ENCODE measurements at places on chromosomes 6 and 20.

- DNase-seq, result no peak
Measured at GRCh38 chr6:34218691-34219090, 18.0 kb upstream of the HMGA1 start.

DNA sequence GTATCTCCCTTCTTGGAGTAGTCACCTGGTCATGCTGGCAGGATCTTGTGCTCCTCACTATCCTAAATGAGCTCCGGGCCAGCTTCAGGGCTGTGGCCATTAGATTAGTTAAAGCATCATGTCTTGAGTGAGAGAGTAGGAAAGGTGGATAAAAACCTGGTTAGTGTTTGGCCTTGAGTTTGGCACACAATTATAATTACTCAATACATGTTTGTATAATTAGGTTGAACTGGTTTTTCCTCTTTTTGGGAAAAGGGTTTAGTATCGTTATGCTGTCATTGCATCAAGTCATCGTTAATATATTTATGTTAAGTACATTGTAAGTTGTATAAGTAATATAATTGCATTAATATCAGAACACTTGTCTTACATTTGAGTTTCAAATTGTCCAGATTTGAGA, 126.3 kb downstream of the CDKAL1 start:
- DNase-seq, result no peak

DNA sequence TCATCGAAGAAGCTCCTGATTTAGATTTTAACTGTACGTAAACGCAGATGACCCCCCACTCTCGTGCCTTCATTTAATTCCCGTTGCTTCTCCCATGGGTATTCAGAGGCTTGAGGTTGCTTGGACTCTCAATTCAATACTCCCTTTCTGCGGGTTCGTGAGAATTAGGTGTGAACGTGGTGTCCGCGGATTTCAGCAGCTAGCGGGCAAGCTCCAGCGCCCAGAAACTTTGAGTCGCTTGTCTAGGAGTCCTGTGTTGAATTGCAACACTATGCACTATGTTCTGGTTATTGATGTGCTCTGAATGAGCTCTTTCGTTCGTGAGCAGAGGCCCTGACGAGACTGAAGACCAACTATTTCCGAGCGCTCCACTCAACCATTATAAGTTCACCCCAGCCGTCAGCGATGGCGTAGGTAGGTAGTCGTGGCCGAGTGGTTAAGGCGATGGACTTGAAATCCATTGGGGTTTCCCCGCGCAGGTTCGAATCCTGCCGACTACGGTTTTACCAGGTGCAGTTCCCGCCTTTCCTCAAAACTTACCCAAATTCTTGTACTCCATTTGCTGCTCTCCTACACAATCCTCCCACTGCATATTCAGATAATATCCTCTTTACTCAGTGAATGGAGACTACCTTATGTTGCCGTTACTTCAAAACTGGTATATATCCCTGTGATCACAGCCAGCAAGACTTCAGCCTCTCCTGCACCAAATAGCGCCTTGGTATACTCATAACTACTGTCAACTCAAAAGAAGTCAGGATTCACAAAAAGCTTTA, 72.6 kb upstream of the ZNF184 start:
- DNase-seq, result peak; percentile 69

- DNase-seq, result no peak
Measured at GRCh38 chr6:148261470-148261869, 81.2 kb upstream of the SASH1 start.

DNA sequence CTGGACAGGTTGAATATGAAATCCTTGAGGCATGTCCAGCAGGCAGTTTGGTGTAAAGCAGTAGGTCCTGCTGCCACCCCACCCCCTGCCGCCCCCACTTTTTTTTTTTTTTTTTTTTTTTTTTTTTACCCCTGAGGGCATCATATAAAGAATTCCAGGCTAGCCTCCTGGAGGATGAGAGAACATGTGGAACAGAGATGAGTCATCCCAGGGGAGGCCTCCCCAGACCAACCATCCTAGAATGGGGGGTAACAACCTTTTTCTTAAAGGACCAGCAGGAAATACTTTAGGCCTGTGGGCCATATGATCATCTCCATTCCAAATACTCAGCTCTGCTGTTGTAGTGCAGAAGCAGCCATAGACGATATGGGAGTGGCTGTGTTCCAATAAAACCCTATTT, 170.9 kb downstream of the GJA10 start:
- DNase-seq, result no peak

- DNase-seq, result no peak
Measured at GRCh38 chr6:105357165-105357564, 45.7 kb downstream of the PREP start.

- no peak for DNase-seq
Measured at GRCh38 chr6:51019806-51020205, 201.1 kb downstream of the TFAP2B start.

GRCh38 chr6:40778918-40779317, 191.8 kb upstream of the LRFN2 start:
- DNase-seq, result no peak

- DNase-seq, result no peak
Measured at GRCh38 chr6:123844011-123844410, 40.3 kb downstream of the NKAIN2 start.

- peak; percentile 70 for DNase-seq
Measured at GRCh38 chr20:48025051-48025515, 239.8 kb upstream of the SULF2 start.

DNA sequence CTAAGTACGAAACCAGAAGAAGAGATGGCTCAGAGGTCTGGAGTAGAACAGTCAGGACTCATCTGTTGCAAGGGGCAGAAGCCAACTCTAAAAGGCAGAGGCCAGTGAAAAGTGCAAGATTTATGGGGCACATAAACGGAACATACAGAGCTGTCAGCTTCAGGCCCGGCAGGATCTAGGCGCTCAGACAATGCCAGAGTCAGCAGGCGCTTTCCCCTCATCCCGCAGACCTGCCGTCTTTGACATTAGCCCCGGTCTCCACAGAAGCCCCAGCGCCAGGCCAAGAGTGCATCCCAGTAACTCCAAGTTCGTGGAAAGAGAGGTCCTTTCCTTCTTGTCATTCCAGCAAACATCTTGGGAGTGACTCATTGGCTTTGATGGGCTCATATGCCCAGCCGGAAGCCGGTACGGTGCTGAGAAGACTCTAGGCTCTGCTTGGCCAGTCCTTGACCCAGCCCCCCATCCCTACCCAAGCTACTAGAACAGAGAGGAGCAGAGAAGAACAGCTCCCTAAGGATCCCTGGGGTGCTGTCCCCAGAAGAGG, 260.9 kb downstream of the TAF4 start:
- DNase-seq, result no peak

- no peak for DNase-seq
Measured at GRCh38 chr6:7911345-7911725, 747 bp upstream of the TXNDC5 start.

GRCh38 chr20:63586797-63587196, 12.8 kb upstream of the HELZ2 start:
- no peak for DNase-seq

GRCh38 chr20:461254-462198, 807 bp downstream of the TBC1D20 start:
- DNase-seq, result peak; percentile 45

GRCh38 chr6:6191476-6191875, 129.0 kb downstream of the F13A1 start:
- no peak for DNase-seq

GRCh38 chr20:63536241-63536977, 767 bp downstream of the PTK6 start:
- DNase-seq, result peak; percentile 37

GRCh38 chr6:35046862-35047261, 94.3 kb downstream of the TCP11 start:
- DNase-seq, result no peak

- no peak for DNase-seq
Measured at GRCh38 chr6:53239526-53239925, 90.9 kb upstream of the GCM1 start.

GRCh38 chr6:72972579-72972978, 252.7 kb downstream of the KHDC1L start:
- no peak for DNase-seq

DNA sequence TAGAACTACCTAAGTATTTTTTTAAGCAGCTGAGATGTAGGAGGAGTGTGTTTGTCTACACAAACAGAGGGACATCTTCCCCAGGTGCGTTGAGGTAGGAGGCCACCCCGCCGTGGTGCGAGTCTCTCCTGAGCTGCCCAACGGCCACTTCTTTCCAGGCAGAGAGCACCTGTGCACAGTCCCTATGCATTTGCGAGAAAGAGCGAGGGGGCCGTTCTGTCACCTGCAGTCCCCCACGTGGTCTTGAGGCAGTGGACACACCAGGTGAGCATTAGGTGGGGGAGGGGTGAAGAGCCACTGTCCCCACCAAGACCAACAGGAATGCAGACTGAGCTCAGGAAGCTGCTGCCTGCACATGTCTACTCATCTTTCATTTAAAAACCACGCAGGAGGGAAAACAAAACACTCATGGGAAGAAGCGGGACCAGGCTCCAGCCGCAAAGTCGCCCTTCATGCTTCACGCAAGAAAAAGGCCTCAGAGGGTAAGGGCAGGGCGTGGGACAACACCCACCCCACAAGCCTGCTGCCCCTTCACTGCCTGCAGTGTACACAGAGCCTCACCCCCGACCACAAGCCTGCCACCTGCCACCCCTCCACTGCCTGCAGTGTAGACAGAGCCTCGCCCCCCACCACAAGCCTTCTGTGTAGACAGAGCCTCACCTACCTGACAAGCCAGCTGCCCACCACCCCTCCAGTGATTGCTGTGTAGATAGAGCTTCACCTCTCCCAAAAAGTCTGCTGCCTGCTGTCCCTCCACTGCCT, 142.0 kb downstream of the DLL1 start:
- DNase-seq, result no peak

DNA sequence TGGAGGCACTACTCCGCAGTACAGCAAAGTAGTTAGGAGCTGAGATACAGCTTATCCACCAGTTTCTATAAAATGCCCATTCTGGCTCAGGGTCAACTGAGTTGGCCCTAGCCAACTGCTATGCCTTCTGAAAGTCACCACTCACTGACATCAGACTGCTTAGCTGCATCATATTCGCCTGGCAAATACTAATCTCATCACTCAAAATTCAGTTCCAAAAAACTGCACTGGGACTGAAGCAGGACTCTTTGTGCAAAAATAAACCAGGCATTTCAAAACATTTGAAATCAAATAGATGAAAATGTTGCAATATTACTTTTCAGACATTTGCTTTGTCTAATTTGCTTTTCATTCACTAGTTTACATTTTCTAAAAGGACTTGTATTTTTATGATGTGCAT, 230.0 kb downstream of the ALDH8A1 start:
- no peak for DNase-seq

DNA sequence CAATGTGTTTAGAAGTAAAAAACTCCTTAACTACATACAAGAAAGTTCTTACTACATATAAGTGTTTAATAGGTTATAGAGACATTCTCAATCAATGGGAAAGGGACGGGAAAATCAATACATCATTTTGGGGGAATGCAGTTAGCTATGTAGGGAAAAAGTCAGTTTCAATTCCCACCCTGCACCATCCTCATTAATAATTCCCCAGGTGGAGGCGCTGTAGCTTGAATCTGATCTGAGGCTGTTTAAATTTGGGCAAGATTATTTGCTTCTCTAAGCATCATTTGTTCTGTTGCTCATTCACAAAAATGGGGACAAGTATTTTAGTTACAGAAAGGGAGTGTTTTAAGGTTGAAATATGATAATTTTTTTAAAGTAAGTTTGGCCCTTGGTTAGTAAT, 19.1 kb downstream of the OLIG3 start:
- no peak for DNase-seq

DNA sequence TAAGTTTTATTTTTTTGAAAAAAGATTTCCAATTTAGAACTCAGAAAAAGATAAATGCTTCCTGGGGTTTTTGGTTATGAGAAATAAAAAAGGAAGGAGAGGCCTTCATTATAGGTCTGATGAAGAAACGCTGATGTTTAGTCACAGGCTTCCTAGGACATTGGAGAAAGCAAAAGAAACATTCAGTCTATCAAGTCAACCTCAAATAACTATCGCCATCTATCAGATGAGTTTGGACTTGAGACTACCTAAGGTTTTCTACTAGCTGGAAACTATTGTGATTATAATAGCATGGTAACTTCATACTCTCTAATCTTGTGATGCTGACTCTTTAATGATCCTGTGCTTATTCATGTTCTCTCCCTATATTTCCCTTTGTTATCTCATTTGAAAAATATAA, 171.3 kb downstream of the TPBG start:
- DNase-seq, result no peak

DNA sequence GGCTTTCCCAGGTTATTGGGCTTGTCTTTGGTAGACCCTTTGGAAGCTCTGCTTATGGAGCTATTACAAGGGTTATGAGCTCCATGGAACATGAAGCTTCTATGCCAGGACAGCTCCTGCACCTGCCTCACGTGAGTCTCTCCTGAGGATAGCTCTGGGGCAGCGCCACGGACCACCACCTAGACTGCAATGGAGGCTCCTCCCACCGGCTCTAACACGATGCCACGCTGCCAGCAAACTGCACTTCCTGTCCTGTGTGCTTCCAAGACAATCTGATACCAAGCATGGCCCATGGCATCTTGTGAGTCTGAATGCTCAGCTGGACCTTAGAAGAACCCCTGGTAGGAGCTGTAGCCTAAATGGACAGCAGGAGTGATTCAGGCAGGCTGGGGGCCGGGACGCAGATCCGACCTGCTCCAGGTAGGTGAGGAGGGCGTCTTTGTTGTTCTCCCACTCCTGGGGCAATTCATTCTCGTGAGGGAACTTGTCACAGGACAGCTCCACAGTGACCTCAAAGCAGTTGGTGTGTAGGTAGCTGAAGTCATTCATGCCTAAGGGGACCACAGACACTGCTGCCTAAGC, 5.5 kb downstream of the CPXM1 start:
- DNase-seq, result no peak

DNA sequence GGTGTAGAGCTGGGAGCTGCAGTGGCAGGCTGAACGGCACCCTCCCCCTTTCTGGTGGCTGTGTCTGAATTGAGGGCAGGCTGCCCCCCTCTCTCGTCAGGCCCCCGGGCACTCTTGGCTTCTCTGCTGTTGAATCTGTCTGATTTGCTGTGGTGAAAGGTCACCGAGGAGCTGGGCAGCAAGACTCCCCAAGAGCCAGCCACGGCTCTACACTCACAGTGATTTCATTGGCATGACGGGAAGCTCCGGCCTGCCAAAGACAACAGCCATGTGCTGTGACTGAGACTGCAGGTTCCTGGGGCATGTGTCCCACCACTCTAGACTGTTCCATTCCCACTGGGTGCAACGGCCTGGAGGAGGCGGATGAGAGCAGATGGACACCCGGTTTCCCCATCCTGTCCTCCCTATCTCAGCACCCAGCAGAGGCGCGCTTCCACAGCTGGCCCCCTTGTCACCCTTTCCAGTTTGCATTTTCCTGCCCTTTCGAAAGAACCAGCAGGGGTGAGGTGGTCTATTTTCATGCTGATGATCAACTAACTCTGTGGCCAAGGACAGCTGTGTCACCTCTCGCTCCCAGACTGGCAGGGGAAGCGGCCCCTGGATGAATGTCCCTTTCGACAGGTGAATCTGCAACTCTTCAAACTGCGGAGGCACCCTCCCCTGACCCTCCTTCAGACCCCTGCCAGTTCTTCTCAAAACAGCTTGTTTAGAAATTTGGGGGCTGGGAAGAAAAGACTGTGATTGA, 2.2 kb downstream of the APCDD1L start:
- DNase-seq, result no peak

GRCh38 chr6:52364480-52365166, 2.7 kb downstream of the PAQR8 start:
- DNase-seq, result no peak

All from astrocyte of the spinal cord (primary cell).